Stimulated activated naive CD4-positive, alpha-beta T cell (primary cell): ENCODE measurements at places on chromosomes 13 and 19.

GRCh38 chr13:48661107-48661506, 7.4 kb downstream of the CYSLTR2 start:
- no peak for DNase-seq

DNA sequence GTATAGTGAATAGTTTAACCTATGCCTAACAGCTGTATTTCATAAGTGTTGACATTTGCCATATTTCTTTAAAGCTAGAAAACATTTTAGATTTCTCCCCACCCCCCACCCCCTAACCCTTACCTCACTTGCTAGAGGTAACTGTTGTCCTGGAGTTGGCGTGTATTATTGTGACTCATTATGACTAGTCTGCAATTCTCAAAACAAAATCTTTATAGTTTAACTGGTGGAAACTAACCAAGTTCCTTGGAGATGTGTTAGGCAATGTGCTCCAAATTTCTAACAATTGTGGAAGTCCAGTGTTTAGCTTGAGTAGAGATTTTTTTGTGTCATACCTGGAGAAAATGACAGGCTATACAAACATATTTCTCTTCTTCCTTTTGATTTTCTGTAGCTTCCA, 38.0 kb downstream of the KCTD4 start:
- no peak for DNase-seq

GRCh38 chr19:18657590-18658365, 20.9 kb downstream of the KLHL26 start:
- no peak for DNase-seq

DNA sequence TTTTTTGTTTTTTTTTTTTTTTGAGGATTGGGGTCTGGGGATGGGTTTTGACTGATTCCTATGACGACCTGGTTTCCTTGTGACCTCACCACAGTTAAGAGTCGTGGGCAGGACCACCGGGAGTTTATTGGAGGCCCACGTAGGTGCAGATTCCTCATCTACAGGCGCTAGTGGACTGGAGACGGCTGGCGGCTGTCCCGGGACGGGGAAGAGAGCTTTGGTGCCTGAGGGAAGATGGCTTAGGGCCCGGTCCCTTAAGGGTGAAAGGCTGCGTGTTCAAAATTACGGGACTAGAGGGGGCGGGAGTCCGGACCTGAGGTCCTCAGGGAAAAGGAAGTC, 682 bp upstream of the TEAD2 start:
- no peak for DNase-seq

GRCh38 chr13:92480387-92480786, 746.2 kb upstream of the GPC6 start:
- DNase-seq = no peak

- no peak for DNase-seq
Observed at GRCh38 chr19:49437231-49437630, 4.1 kb downstream of the SLC17A7 start.
